ENCODE measurements at places on chromosomes 12 and 14. TPM values are rescaled to one million over a fixed set of nuclear protein-coding genes. Genes with fewer than 3 reads are reported as not detected.

GRCh38 chr14:103501041-103501870, 21.4 kb downstream of the CKB start:
- H3K27me3 ChIP-seq = no peaks in the 10 kb centered on the region
- H3K36me3 ChIP-seq = peaks cover 23% of the 10 kb centered on the region
- peak overlapping the region; percentile 64 for H3K27ac ChIP-seq
- DNase-seq = no peak
- peaks cover 10% of the 10 kb centered on the region for H3K4me1 ChIP-seq

- H3K36me3 ChIP-seq = no peaks in the 10 kb centered on the region
- no peak for DNase-seq
- no peak overlapping the region for H3K27ac ChIP-seq
- H3K4me1 ChIP-seq = peaks cover 15% of the 10 kb centered on the region
- no peak overlapping the region for H3K4me3 ChIP-seq
Observed at GRCh38 chr12:75908961-75909605, 122.5 kb downstream of the PHLDA1 start.

GRCh38 chr14:34538871-34539406, 562 bp downstream of the EAPP start:
- peaks cover 6% of the 10 kb centered on the region for H3K36me3 ChIP-seq
- no peak for DNase-seq
- H3K27ac ChIP-seq = peak overlapping the region; percentile 99
- peaks cover 57% of the 10 kb centered on the region for H3K4me1 ChIP-seq

DNA sequence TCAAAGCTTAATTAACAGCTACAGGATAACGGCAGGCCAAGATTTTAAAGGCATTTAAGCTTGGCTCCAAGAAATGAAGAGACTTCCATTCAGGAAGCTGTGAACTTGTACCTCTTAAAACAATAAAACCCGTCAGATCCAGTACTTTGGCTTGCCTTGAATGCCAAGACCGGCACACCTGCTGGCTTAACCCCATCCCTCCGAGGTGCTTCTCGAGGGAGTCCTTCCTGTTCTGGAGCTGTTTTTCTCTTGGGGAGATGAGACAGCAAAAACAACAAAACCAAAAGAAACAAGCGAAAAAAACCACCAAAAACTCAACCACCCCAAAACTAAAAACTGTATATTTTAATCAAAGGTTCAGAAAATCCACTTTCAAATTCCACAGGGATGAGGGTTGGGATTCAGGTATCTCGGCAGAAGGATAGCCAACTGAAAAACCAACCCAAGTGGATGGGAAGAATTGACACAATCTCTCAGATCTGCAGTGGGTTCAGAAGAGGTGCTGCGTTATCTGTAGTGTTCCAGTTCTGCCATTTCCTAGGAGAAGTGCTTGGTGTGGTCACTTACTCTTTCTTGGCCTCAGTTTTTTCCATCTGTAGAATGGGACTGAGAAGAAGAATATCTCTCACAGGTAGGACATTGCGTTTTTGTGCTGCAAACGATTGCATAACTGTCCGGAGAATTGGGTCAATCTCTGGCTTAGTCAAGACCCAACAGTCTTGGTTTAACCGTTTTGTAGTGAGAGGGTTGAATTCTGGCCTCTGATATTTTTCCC, 420.1 kb downstream of the VRK1 start:
- peaks cover 20% of the 10 kb centered on the region for H3K27me3 ChIP-seq
- no peak overlapping the region for H3K27ac ChIP-seq
- no peak for DNase-seq
- H3K36me3 ChIP-seq = no peaks in the 10 kb centered on the region
- H3K4me1 ChIP-seq = peaks cover 18% of the 10 kb centered on the region

GRCh38 chr14:103068351-103069073, 11.2 kb upstream of the CDC42BPB start:
- DNase-seq = no peak
- no peak overlapping the region for H3K4me3 ChIP-seq
- no peaks in the 10 kb centered on the region for H3K4me1 ChIP-seq
- no peak overlapping the region for H3K27ac ChIP-seq
- H3K27me3 ChIP-seq = peaks cover 4% of the 10 kb centered on the region

DNA sequence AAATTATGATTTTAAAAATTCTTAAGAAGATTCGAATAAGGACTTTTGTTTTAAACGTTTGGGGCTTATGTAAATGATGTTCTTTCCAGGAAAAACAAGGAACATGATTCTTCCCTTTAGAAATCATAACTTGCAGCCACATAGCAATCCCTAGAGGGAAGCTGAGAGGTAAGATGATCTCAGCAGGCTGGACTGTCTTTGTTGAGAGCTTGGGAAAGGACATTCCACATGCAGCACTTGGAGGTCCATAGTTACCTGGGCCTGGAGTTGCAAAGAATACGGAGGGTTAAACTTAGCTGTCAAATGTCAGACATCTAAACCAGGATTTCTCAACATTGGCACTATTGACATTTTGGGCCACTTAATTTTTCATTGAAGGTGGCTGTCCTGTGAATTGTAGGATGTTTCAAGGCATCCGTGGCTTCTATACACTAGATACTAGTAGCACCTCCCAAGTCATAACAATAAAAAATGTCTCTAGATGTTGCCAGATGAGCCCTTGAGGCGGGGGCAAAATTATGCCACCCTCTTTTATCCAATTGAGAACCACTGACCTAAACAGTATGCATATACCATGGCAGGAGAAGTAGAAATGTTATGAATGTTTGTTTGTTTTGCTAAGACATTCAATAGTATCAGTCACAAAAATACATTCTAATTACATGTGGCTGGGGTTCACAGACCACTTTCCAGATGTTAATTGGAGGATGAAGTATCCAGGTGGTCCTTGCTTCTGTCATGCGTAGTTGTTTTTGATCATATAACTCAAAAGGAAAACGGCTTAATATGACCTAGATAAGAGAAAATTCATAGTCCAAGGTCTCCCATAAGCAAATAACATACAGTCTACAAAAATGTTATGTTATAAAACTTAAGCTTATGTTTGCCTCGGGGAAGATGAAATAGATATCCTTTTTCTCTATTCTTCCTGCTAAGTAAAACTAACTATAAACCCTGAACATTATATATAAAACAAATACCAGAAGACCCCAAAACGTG, 30.5 kb downstream of the TTC6 start:
- DNase-seq = no peak
- H3K4me1 ChIP-seq = no peaks in the 10 kb centered on the region
- no peaks in the 10 kb centered on the region for H3K36me3 ChIP-seq
- H3K27ac ChIP-seq = no peak overlapping the region
- H3K27me3 ChIP-seq = peaks cover 16% of the 10 kb centered on the region
- no peak overlapping the region for H3K4me3 ChIP-seq

DNA sequence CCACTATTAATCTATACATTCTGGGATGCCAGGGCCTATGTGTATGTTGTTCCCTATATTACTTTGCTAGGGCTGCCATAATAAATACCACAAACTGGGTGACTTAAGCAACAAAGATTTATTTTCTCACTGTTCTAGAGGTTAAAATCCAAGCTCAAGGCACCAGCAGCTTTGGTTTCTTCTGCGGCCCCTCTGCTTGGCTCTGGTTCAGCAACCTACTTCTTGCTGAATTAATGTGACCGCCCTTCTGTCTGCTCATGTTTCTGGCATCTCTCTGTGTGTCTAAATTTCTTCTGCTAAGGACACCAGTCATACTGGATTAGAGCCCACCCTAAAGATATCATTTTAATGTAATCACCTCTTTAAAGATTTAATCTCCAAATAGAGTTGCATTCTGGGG, 84.7 kb downstream of the ZNF664 start:
- H3K4me1 ChIP-seq = no peaks in the 10 kb centered on the region
- H3K27me3 ChIP-seq = peaks cover 12% of the 10 kb centered on the region
- H3K4me3 ChIP-seq = no peak overlapping the region
- no peaks in the 10 kb centered on the region for H3K36me3 ChIP-seq
- no peak overlapping the region for H3K27ac ChIP-seq

- peaks cover 5% of the 10 kb centered on the region for H3K4me1 ChIP-seq
- H3K4me3 ChIP-seq = no peak overlapping the region
- DNase-seq = no peak
- no peak overlapping the region for H3K27ac ChIP-seq
- no peaks in the 10 kb centered on the region for H3K27me3 ChIP-seq
Observed at GRCh38 chr14:75441728-75442127, 13.9 kb downstream of the JDP2 start.

GRCh38 chr12:73210548-73211204, 938.5 kb downstream of the TRHDE start:
- no peak overlapping the region for H3K27ac ChIP-seq
- H3K36me3 ChIP-seq = no peaks in the 10 kb centered on the region
- no peaks in the 10 kb centered on the region for H3K4me1 ChIP-seq
- H3K27me3 ChIP-seq = no peaks in the 10 kb centered on the region

DNA sequence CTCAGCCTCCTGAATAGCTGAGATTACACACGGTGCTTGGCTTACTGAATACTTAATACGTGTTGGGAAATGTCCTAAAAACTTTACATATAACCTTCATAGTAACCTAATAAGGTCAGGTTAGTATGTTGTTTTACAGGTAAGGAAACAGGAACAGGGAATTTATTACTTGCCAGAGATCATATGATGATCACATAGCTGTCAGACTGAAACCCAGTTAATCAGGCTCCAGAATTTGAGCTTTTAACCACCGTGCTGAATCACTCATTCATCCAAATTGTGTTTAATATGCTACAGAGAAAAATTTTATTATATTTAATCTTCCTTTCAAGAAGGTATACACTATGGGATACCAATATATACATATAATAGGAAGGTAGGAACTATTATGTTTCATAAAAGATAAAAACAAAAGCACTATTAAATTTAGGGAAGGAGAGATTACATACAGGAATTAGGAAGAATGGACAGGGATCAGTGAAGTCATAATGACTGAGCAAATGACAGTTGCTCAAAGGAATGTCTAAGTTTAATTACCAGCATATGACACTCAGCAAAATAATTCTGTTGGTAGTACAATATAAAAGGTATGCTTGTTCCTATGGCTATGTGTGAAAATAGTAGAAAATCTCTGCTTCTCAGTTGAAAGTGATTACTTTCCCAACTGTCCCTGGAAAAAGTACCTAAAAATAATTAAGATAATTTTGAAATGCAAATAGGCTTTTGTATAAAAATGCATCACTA, 59.3 kb downstream of the HEATR5A start:
- H3K4me3 ChIP-seq = no peak overlapping the region
- H3K36me3 ChIP-seq = peaks cover 1% of the 10 kb centered on the region
- no peak for DNase-seq

DNA sequence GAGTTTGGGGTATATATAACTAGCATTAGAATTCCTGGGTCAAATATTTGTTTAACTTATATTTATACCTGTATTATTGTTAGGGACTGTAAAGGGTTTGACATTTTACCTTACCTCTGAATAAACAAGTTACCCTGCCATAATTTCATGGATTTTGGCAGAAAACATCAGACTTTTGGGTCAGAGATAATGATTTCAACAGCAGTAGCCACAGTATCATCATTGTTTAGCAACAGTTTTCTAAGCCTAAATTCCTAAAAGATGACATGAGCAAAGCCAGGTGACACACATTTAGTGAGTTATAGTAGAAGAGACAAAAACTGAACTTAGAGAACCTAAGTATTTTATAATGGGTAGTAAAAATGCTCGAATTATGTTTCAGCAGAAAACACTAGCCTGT, 954.4 kb downstream of the TRHDE start:
- no peaks in the 10 kb centered on the region for H3K36me3 ChIP-seq
- no peak for DNase-seq
- no peaks in the 10 kb centered on the region for H3K4me1 ChIP-seq
- no peaks in the 10 kb centered on the region for H3K27me3 ChIP-seq

DNA sequence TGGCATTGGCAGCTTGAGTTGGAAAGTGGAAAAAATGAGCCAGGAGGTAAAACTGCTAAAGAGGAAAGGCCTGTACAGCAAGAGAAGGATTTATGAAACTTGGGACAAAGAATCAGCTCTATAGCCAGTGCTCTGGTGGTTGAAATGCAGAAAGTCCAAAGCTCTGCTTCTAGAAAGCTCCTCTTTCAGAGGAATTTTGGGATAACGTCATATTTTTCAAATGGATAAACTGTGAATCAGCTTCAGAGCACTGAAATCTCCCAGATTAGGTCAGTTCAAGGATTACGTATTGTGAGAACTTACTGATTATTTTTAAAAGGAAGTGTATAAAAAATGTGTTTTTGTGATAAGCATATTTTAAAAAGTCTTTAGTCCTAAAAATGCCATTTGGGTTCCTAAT, 203.1 kb upstream of the CNOT2 start:
- no peak overlapping the region for H3K27ac ChIP-seq
- no peaks in the 10 kb centered on the region for H3K36me3 ChIP-seq
- no peak for DNase-seq
- no peaks in the 10 kb centered on the region for H3K4me1 ChIP-seq
- H3K27me3 ChIP-seq = no peaks in the 10 kb centered on the region
- no peak overlapping the region for H3K4me3 ChIP-seq

- H3K36me3 ChIP-seq = peaks cover 6% of the 10 kb centered on the region
- no peaks in the 10 kb centered on the region for H3K27me3 ChIP-seq
- peaks cover 24% of the 10 kb centered on the region for H3K4me1 ChIP-seq
- DNase-seq = no peak
- H3K4me3 ChIP-seq = peak overlapping the region; percentile 97
- peak overlapping the region; percentile 94 for H3K27ac ChIP-seq
Observed at GRCh38 chr12:89710873-89711750, 2.5 kb upstream of the ATP2B1 start.

DNA sequence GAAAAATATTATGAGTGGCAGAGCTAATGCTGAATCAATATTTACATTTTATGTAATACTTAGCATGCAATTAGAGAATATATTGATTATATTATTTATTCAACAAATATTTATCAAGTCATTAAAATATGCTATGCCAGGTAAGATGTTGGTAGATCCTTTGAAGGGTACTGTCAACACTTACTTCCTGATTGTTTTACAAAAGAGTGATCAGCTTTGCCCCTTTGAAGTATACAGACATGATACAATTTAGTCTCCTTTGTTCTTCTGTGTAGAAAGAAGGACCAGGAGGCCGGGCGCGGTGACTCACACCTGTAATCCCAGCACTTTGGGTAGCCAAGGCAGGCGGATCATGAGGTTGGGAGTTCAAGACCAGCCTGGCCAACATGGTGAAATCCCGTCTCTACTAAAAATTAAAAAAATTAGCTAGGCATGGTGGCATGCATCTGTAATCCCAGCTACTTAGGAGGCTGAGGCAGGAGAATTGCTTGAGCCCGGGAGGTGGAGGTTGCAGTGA, 73.9 kb upstream of the IFNG-AS1 start:
- no peaks in the 10 kb centered on the region for H3K4me1 ChIP-seq
- DNase-seq = no peak
- H3K4me3 ChIP-seq = no peak overlapping the region
- peaks cover 6% of the 10 kb centered on the region for H3K27me3 ChIP-seq
- no peaks in the 10 kb centered on the region for H3K36me3 ChIP-seq
- H3K27ac ChIP-seq = no peak overlapping the region

DNA sequence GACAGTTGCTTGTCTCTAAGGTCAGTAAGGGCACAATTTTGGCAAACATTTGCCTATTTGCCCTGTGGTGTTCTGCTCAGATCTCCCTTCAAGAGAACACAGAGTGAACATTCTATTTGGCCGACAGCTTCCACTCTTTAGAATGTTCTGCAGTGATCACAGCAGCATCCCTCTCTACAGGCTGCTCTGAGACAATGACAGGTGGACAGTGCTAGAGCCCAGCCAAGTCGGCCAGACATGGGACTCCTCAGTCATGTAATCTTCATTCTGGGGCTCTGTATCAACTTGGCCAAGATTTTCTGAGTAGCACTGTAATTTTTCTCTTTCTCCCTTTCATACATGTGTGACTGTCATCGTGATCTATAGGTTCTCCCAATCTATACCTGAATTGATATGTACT, 34.8 kb downstream of the TIMELESS start:
- H3K36me3 ChIP-seq = peaks cover 10% of the 10 kb centered on the region
- DNase-seq = no peak
- no peaks in the 10 kb centered on the region for H3K4me1 ChIP-seq
- H3K27me3 ChIP-seq = no peaks in the 10 kb centered on the region
- H3K4me3 ChIP-seq = no peak overlapping the region

The MYO1H gene
- total RNA-seq = not detected

The SYT10 gene
- total RNA-seq = not detected

The KRT6B gene
- not detected for total RNA-seq
